ENCODE measurements at places on chromosomes 1 and 21.

DNA sequence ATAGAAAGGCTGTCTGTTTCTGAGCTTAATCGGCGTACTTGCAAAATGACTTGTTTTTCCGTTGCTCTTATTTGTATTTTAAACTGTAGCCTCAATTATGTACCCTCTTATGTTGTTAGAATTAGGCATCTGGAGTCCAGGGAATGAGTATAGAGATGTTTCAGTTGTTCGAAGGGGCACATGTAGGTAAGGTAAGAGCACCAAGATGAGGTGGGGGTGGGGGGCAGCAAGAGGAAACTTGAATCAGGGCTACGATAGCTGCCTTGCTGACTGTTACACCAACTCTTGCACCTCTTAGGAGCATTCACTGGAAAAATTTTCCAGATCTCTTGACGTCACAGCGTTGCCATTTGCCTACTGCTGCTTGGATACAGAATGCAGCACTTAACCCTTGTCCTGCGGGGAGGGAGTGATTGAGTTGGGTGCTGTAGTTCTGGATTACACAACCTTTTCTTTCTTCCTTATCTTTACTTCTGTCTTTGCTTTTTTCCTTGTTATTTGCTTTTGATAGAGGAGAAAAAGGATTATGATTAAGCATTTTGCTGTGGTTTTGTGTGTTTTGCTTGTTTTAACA lies 3.2 kb downstream of the ATP1B1 start:
- no peak for DNase-seq

DNA sequence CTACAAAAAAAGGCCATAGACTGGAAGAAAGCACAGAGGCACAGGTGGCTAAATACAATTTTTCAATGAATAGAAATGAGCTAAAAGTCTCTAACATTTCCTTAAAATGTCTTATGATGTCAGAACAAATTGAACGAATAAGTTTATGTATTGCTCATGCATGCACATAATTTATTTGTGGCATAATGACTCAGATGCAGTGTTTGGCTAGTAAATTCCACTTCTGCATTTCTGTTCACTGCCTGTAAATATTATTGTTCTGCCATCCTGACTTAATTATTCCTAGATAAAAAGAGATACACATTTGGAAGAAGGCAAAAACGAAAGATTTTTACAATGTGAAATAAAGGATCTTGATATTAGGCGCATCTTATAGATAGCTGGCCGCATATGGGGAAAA lies 26.6 kb upstream of the EXO1 start:
- DNase-seq: no peak

DNA sequence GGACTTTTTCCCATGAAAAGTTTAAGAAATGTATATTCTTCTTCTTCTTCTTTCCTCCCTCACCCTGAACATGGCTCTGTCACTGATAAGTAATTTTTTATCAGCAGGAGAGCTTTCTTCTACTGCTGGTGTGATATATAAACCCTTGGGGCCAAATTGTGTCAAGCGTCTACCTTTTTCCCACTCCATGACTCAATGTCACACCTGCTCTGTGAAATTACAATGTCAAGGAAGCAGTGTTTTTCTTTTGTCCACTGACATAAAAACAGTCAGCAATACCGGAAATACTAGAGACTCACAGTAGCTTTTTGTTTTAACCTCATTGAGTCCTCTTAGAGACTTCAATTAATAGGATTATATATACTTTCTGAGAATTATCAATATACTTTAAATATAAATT lies 416.2 kb upstream of the ADGRL4 start:
- no peak for DNase-seq

- no peak for DNase-seq
These were observed 342.1 kb upstream of the NR5A2 start for GRCh38 chr1:199685369-199685768.
